Activated CD8-positive, alpha-beta T cell treated with anti-CD3 and anti-CD28 coated beads for 36 hours (primary cell): ENCODE measurements at places on chromosomes 13 and 19. TPM values are rescaled to one million over a fixed set of nuclear protein-coding genes. Genes with fewer than 3 reads are reported as not detected.

DNA sequence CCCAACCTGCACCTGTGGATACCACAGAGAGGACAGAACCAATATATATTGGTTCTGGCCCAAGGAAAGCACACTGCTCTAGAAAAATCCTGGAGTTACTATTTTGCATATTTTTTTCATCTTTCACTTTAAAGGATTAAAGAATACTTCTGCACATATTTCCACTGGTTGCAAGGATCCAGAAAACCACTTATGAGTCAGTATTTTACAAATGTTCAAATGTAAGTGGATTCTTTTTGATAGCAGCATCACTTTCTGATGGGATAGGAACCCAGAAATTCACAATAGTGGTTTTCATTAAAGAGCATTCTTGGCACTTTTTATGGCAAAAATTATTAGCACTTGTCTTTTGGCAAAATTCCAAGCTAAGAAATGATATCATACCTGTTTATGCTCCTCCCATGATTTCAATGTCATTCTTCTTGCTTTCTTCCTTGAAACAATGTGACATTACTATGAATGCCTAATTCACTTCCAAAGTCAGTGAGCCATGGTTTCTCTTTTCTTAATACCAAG lies 38.2 kb downstream of the MZT1 start:
- H3K36me3 ChIP-seq = no peaks in the 10 kb centered on the region
- no peaks in the 10 kb centered on the region for H3K4me1 ChIP-seq
- peaks cover 5% of the 10 kb centered on the region for H3K27me3 ChIP-seq
- H3K27ac ChIP-seq = no peak overlapping the region

DNA sequence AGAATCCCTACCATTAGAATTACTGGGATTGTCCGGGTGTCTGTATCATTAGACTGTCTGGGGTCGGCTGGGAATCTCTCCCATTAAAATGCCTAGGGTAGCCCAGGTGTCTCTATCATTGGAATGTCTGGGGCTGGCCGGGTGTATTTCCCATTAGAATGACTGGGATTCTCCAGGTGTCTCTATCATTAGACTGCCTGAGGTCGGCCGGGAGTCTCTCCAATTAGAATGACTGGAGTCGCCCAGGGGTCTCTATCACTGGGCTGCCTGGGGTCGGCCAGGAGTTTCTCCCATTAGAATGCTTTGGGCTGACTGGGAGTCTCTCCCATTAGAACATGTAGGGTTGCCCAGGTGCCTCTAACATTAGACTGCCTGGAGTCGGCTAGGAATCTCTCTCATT lies 1560.7 kb downstream of the UQCRFS1 start:
- no peak for DNase-seq
- no peaks in the 10 kb centered on the region for H3K4me1 ChIP-seq
- no peaks in the 10 kb centered on the region for H3K27me3 ChIP-seq
- H3K4me3 ChIP-seq = no peak overlapping the region
- no peak overlapping the region for H3K27ac ChIP-seq
- no peaks in the 10 kb centered on the region for H3K36me3 ChIP-seq

The MCF2L gene
- 8.9 TPM for total RNA-seq

The SYT5 gene
- not detected for total RNA-seq

GRCh38 chr19:2426611-2427428 lies 566 bp downstream of the TIMM13 start:
- DNase-seq = peak; percentile 52
- peak overlapping the region; percentile 82 for H3K4me3 ChIP-seq
- peaks cover 18% of the 10 kb centered on the region for H3K36me3 ChIP-seq
- H3K27me3 ChIP-seq = no peaks in the 10 kb centered on the region
- H3K4me1 ChIP-seq = peaks cover 10% of the 10 kb centered on the region

GRCh38 chr13:46342538-46342937 lies 44.5 kb downstream of the RUBCNL start:
- H3K27ac ChIP-seq = peak overlapping the region; percentile 60
- H3K27me3 ChIP-seq = no peaks in the 10 kb centered on the region

GRCh38 chr19:10193790-10194499 lies 808 bp downstream of the DNMT1 start:
- peaks cover 41% of the 10 kb centered on the region for H3K4me1 ChIP-seq
- H3K4me3 ChIP-seq = peak overlapping the region; percentile 94
- peak overlapping the region; percentile 97 for H3K27ac ChIP-seq
- DNase-seq = peak; percentile 44

The CABP5 gene
- total RNA-seq = not detected

The ZNF419 gene
- 5.1 TPM for total RNA-seq

The C19orf81 gene
- total RNA-seq = 3.2 TPM

- H3K4me3 ChIP-seq = no peak overlapping the region
- H3K36me3 ChIP-seq = no peaks in the 10 kb centered on the region
- peaks cover 3% of the 10 kb centered on the region for H3K27me3 ChIP-seq
- peak; percentile 5 for DNase-seq
Measured at GRCh38 chr19:42021185-42021584, 27.2 kb upstream of the ATP1A3 start.

The LTBP4 gene
- 121 TPM for total RNA-seq

- H3K4me3 ChIP-seq = no peak overlapping the region
- no peaks in the 10 kb centered on the region for H3K36me3 ChIP-seq
- H3K4me1 ChIP-seq = no peaks in the 10 kb centered on the region
- H3K27ac ChIP-seq = no peak overlapping the region
- no peaks in the 10 kb centered on the region for H3K27me3 ChIP-seq
- no peak for DNase-seq
Measured at GRCh38 chr13:45817833-45818232, 33.7 kb downstream of the SIAH3 start.

The ZNF729 gene
- total RNA-seq = not detected

- DNase-seq = no peak
- peaks cover 4% of the 10 kb centered on the region for H3K4me1 ChIP-seq
- H3K27me3 ChIP-seq = no peaks in the 10 kb centered on the region
- H3K27ac ChIP-seq = no peak overlapping the region
- no peak overlapping the region for H3K4me3 ChIP-seq
Measured at GRCh38 chr13:97319113-97319720, 97.1 kb downstream of the MBNL2 start.

The CEACAM19 gene
- total RNA-seq = 0.63 TPM

DNA sequence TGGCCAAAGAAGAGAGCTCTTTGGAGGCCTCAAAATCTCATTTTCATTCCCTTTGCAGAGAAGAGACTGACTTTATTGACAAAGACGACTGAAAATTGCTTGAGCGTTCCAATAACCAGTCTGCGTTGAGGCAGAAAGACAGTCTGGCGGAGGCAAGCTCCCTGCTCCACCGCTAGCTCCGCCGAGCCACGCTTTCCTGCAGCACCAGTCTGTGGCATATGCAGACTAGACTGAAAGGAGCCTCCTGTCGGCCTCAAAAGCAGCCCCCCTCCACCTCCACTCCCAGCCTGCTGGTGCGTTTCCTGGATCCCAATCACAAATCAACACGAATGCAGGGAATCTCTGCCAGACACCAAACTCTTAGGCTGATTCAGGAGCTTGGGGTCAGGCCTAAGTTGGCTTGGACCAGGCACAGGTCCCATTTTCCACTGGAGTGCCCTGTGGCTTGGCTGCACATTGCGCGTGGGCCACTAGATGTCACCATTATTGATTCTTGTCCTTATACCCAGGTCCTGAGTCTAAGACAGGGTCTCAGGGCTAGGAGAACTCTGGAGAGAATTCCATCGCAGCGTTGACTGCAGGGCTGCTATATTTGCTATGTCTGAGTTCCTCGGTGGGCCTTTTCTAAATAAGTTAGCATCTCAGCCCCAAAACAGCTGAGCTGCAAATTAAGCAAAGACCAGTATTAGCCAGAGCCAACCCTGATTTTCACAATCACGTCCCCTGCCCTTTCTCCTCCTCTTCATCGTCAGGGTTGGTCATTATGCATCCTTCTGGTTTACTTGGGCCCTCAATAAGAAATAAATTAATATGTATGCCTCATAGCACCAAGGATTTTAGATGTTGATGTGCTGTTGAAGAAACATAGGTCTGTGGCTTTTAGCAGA lies 5.2 kb upstream of the ZNF507 start:
- no peaks in the 10 kb centered on the region for H3K36me3 ChIP-seq

The SIX5 gene
- 0.97 TPM for total RNA-seq

GRCh38 chr19:55647732-55648584 lies at the start of gene CCDC106:
CCDC106 (plus strand) TSS chr19:55648212; CDS start chr19:55649047, 835 bp downstream.
- peaks cover 59% of the 10 kb centered on the region for H3K4me1 ChIP-seq
- no peaks in the 10 kb centered on the region for H3K27me3 ChIP-seq
- H3K36me3 ChIP-seq = peaks cover 44% of the 10 kb centered on the region
- H3K4me3 ChIP-seq = peak within 1 kb of the TSS; percentile 79
- peak within 1 kb of the TSS; percentile 90 for H3K27ac ChIP-seq
- DNase-seq = peak; percentile 49

The TNFRSF19 gene
- not detected for total RNA-seq

The CCDC194 gene
- total RNA-seq = 0.78 TPM

The IRGC gene
- total RNA-seq = not detected

- H3K27ac ChIP-seq = no peak overlapping the region
- H3K4me1 ChIP-seq = no peaks in the 10 kb centered on the region
- no peaks in the 10 kb centered on the region for H3K27me3 ChIP-seq
- DNase-seq = no peak
- H3K36me3 ChIP-seq = no peaks in the 10 kb centered on the region
- no peak overlapping the region for H3K4me3 ChIP-seq
Measured at GRCh38 chr13:104181526-104182231, 1115.5 kb upstream of the SLC10A2 start.

GRCh38 chr13:113224486-113224885 lies 15.1 kb downstream of the CUL4A start:
- no peaks in the 10 kb centered on the region for H3K27me3 ChIP-seq
- DNase-seq = no peak
- H3K4me3 ChIP-seq = no peak overlapping the region
- H3K36me3 ChIP-seq = peaks cover 39% of the 10 kb centered on the region

The DAND5 gene
- not detected for total RNA-seq

The UBE2L5 gene
- not detected for total RNA-seq

The PABPC3 gene
- total RNA-seq = 1.8 TPM

The B3GNT8 gene
- total RNA-seq = 0.59 TPM

The ZNF471 gene
- total RNA-seq = 0.27 TPM

The ZNF865 gene
- 10.6 TPM for total RNA-seq

- peak overlapping the region; percentile 98 for H3K27ac ChIP-seq
- peaks cover 12% of the 10 kb centered on the region for H3K4me1 ChIP-seq
- H3K27me3 ChIP-seq = peaks cover 4% of the 10 kb centered on the region
- peaks cover 16% of the 10 kb centered on the region for H3K36me3 ChIP-seq
- peak overlapping the region; percentile 90 for H3K4me3 ChIP-seq
Measured at GRCh38 chr19:55339889-55340783, 460 bp downstream of the KMT5C start.

- peaks cover 69% of the 10 kb centered on the region for H3K4me1 ChIP-seq
- peaks cover 67% of the 10 kb centered on the region for H3K36me3 ChIP-seq
- no peak overlapping the region for H3K27ac ChIP-seq
- DNase-seq = no peak
- no peaks in the 10 kb centered on the region for H3K27me3 ChIP-seq
Measured at GRCh38 chr19:8476524-8476923, 25.9 kb downstream of the PRAM1 start.

DNA sequence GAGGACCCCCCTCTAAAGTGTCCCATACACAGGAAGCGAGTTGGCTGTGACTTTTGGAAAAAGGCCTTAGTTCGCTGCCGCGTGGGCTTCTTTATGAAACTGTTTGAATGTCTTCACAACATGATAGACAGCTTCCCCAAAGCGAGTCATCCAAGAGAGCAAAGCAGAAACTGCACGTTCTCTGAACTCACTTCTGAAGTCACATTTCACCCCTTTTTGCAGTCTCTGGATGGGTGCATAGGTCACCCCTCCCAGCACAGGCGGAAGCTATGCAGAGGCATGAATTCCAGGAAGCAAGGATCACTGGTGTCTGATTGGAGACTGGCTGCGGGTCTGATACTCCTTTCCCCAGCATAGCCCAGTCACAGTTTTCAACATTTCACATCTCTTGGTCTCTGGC lies 10.6 kb downstream of the GPI start:
- peaks cover 23% of the 10 kb centered on the region for H3K4me1 ChIP-seq
- no peak overlapping the region for H3K4me3 ChIP-seq
- H3K36me3 ChIP-seq = peaks cover 60% of the 10 kb centered on the region
- DNase-seq = no peak

The ZSCAN22 gene
- 2.6 TPM for total RNA-seq

DNA sequence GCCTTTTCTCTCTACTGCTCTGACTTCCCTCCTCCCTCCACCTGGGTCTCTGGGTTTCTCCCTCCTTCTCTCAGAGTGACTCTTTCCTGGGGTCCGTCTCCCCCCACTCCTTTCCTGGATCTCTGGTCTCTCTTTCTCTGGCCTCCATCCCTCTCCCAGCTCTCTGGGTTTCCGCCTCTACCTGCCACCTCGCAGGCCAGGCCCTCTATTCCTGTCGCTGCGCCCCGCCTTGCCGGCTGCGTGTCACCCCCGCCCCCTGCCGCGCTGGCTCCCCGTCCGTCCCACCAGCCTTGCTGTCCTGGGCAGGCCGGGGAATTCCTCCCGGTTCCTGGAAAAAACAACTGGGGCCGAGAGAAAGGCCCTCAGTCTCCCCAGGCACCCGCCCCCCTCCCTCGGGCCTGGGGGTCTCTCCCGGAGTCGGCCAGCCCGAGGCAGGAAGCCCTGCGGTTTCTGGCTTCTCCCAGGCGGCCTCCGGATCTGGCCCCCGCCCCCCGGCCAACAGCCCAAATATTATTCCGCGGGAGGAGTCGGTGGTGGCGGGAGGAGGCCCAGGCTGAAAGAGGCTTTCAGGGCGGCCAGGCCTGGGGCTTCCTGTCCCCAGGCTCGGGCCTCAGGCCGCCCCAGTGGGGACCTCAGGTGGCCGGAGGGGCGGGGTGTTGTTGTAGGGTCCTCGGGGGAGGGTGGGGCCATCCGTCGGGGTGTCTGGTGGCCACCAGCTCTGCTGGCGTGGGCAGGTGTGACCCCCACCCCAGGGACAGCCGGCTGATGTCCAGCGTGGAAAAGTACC lies 9.3 kb downstream of the IRF2BP1 start:
- peaks cover 19% of the 10 kb centered on the region for H3K4me1 ChIP-seq
- peaks cover 20% of the 10 kb centered on the region for H3K27me3 ChIP-seq
- peak overlapping the region; percentile 30 for H3K27ac ChIP-seq
- no peak for DNase-seq

The C19orf85 gene
- total RNA-seq = not detected
